ENCODE measurements at places on chromosomes 6 and 20.

GRCh38 chr6:101832371-101832770 is 438.9 kb downstream of the GRIK2 start:
- no peak for DNase-seq

- no peak for DNase-seq
Measured at GRCh38 chr6:137013031-137013430, 31.7 kb downstream of the IL20RA start.

GRCh38 chr6:77401231-77401630 is 62.1 kb downstream of the HTR1B start:
- no peak for DNase-seq

GRCh38 chr6:85810558-85810957 is 167.9 kb upstream of the SYNCRIP start:
- DNase-seq = no peak

GRCh38 chr6:112951829-112952228 is 604.7 kb downstream of the RFPL4B start:
- DNase-seq = peak; percentile 30

- DNase-seq = no peak
Measured at GRCh38 chr6:67131827-67132226, 1424.8 kb upstream of the EYS start.

DNA sequence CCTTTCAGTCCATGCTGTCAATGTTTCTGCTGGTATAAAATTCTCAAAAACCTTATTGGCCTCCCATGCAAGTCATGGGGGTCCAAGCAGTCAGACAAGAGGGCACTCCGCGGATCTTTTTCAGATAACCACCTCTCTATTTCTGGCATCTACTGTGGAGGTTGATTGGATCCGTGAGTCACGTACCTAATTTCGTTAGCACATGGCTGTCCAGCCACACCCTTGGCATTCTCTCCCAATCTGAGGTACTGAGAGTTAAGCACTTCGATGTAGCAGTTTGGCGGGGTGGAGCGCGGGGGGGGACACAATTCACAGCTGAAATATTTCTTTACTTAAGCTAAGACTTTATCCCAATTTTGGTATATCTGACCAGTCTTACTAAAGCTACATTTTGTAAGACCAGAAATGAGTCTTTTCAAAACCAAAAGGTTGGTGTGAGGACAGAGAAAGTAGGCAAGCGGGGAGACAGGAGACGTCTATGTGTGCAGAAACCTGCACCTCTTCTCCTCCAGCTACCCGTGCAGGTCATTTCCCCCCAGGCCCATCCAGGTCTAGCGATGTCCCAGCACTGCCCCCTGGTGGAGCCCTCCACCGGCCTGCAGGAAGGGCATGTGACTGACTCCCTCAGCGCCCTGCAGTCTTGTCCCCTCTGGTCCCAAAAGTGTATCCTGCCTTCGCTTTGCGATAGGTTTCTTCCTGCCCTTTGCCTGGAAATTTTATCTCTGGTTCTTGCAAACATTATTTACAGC is 113.1 kb downstream of the ADAT2 start:
- DNase-seq = no peak

GRCh38 chr6:139801571-139802321 is 427.3 kb upstream of the CITED2 start:
- no peak for DNase-seq

All from pulmonary artery endothelial cell (primary cell).